ENCODE measurements at places on chromosomes 3 and 15. TPM values are rescaled to one million over a fixed set of nuclear protein-coding genes. Genes with fewer than 3 reads are reported as not detected.

DNA sequence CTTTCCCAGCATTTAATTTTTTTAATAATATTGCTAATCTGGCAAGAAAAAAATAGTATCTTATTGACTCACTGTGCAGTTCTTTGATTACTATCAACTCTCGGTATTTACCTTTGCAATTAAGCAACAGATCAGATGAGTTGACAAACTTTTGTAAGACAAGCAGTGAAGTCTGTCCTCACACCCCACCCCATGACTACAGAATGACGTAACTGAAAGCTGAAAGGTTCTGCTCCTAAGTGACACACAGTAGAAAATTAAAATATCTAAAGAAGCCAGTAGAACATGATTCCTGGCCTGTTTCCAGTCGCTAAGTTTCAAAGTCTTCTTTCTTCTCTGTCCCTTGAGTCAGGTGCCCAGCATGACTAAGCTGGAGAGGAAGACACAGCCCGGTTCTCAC lies 135.5 kb downstream of the STT3B start:
- DNase-seq, result no peak

- no peak for DNase-seq
Observed at GRCh38 chr15:31042751-31043150, 51.3 kb upstream of the MTMR10 start.

DNA sequence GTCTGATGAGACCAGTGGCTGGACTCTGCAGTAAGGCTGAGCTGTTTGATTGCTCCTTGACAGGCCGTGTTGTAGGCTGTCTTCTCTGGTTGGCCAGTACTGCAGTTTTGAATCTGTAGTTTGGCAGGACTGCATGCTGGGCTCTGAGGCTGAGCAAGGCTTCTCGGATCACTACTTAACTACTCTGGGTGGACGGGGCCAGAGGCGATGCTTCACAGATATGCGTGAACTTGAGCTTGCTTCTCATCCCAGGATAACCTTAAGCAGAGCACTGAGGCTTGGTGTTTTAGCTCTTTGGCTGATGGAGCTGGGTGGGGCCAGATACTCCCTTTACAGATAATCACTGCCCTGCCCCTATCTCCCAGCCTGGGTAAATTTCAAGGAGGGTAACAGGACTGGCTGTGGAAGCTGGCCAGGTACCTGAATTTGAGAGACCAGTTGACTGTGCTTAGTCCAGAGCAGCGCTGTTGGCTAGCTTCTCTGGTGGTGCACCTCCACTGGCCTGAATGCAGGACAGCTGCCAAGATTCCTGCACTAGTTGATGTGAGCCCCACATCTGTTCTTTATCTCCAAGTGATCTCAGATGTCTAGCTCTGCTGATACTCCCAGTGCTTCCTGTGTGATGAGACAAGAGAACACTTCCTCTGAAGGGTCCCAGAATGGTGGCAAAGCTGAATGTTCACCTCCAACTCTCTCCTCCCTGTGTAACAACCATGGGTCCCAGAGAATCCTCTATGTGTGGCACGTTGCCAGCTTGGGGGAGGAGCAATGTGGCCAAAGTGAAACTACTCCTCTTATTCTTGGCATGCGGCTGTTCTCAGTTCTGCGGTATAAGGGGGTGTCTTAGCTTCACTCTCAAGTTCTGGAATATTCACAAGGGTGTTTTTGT lies 37.9 kb downstream of the RPL39L start:
- no peak for DNase-seq

Gene INSYN1
- total RNA-seq, result 2.0 TPM

Gene ZNF774
- 4.0 TPM for total RNA-seq

Gene TP63
- not detected for total RNA-seq
